ENCODE measurements at places on chromosomes 7 and 10.

DNA sequence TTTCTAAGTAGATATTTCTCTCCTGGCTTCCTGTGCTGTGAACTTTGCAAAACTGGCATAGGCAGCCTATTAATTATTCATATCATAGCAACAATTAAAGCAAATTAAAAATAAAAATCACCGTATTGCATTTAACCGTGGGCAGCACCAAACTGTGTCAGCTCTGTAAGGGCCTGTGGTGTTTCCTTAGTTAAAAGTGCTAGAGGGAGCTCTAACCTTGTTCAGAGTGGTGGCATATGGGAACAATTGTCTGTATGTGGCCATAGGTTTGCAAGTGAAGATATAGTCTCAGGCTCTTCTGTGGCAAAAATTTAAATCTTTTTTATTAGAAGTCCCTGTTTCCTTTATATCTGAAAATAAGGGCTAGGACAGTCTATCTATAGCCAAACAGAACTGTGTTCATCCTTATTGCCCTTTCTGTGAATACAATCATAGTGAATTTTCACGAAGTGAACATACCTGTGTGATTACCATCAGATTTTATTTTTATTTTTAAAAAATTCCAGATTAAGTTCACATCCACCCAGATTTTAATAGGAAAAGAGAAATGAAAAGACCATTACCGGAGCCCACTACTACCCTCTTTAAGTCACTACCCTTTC, 92.6 kb downstream of the POLL start:
- peak; percentile 54 for DNase-seq

DNA sequence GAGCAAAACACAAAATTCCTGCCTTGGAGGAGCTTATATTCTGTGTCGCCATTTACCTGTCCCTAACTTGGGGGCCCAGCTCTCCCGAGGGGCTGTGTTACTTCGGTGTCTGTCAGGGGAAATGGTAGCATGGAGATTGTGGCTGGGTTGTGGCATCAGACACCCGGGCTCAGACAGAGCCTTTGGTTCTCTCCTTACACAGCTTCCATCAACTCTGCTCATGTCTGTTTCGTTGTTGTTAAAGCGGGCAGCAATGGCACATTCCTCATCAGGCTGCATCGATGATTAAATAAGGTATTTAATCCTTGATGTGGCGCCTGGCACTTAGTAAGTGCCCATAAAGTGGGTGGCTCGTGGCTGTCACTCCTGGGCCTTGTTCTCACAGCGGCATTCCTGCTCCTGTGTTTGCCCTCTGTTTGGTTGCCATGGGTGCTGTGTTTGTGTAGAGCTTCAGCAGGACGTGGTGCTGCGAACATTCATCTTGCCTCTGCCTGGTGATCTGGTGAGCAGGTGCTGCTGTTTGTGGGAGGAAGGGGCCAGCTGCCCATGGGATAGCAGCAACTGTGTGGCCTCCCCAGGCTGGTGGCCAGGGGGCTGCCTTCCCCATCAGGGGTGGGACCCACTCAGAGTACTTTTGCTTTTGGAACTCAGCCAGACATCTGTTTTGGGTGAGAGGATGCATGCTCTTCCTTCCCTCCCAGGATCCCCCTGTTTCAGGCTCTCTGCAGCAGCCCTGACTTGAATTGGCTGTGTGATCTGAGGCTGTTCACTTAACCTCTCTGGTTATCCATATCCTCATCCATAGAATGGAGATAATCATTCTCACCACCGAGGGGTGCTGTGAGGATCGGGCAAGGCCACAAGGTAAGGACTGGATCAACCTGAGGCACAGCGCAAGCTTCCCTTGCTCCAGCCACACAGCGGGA, 207.2 kb upstream of the SVIL start:
- DNase-seq: peak; percentile 5

DNA sequence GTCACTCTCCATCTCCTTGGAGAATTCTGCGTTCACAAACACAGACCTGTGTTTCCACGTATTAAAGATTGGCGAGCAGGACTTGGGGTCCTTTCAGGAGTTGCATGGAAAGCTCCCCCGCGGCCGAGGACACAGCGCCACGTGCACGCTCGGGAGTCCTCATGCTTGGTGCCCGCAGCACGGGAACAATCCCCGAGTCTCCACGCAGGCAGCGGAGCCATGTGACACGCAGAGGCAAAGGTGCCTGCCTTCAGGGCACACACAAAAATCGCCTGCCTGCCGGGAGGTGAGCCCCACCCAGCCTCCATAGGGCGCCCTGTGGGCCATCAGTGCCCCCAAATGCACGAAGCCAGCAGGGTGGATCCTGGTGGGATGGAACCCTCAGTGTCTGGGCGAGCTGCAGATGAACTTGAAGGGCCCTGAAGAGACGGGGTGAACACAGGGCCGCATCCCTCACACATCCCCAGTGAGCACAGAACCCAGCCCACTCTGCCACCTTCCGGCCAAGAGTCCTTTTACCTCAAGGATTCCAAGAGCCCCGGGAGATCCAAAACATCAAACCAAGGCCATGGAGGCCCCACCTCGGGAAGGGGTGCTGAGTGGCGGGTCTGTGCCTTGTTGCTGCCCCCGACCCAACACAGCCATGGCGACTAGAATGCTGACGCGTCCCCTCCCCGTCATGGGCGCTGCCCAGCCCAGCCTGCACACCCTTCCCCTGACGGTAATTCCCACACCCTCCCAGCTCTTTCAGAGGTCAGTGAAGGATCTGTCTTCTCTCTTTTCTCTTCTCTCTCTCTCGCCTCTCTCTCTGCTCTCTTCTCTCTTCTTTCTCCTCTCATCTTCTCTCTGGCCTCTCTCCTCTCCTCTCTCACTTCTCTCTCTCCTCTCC, 55.9 kb downstream of the CFAP46 start:
- peak; percentile 23 for DNase-seq

DNA sequence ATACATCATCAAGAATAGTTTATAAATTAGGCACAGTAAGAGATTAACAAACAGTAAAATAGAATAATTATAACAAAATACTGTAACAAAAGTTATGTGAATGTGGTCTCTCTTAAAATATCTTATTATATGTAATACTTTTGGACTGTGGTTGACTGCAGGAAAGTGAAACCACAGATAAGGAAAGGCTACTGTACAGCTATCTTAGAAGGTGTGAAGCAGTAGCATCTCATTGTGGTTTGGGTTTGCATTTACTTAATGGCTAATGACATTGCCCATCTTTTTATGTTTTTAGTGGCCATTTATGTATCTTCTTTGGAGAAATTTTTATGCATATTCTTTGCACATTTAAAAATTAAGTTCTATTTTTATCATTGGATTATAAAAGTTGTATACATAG, 296.4 kb upstream of the MAGI2 start:
- no peak for DNase-seq

DNA sequence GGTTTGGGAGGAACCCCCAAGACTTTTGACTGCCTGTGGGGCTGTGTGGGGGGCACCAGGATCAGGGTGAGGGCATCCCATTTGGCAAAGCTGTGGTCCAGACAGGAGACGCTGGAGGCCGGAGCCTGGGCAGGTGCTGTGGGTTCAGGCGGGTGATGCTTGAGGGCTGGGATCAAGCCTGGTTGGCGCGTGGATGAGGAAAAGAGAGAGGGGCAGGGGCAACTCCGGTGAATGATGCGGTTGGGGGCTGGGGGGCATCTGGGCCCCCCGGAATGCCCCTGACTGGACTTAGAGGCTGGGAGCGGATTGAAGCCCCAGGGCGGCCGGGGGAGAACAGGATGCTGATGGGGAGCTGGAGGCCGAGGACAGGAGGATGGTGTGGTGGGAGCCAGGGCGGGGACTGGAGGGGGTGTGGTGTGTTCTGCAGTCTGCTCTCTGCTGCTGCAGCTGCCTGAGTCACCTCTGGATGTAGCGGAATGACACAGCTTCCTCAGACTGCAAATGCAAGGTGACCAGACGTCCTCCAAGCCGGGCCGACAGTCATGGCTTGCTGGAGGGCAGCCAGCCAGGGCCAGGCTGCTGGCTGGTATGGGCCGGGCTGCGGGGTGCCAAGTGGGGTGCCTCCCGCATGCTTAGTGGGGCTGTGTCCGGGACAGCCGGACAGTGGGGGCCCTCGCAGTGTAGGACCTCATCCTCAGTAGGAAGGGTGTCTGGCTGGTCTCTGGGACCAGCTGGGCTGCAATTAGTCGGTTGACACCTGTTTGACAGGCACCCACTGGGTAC, 3.2 kb downstream of the MAFK start:
- peak; percentile 97 for DNase-seq

- DNase-seq: no peak
Measured at GRCh38 chr7:41592794-41593193, 110.1 kb downstream of the INHBA start.
